Stimulated activated CD4-positive, alpha-beta T cell treated with anti-CD3 and anti-CD28 coated beads, TNF-alpha, amount 100 ng/mL, for 4 hours (primary cell): ENCODE measurements at places on chromosomes 1 and 21.

- no peak for DNase-seq
Measured at GRCh38 chr1:71464016-71464415, 383.2 kb upstream of the ZRANB2 start.

DNA sequence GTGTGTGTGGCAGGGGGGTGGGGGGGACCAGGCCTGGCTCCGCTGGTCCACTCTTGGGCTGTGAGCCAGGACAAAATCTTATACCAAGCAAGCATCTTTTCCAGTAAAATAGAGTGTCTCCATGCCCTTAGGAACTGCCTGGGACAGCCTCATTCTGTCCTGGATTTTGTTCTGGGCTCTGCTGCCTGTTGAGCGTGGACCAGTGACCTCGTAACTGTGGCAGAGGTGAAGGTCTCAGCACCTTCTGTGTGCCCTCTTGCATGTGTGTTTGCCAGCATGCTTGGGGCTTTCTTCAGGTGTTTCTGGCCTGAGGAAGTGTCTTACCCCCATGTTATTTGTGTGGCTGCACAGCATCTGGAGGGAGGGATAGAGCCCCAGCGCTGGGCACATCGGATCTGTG lies 45.7 kb downstream of the GALNT2 start:
- no peak for DNase-seq

- no peak for DNase-seq
Measured at GRCh38 chr1:183566026-183566425, 24.2 kb downstream of the NCF2 start.

DNA sequence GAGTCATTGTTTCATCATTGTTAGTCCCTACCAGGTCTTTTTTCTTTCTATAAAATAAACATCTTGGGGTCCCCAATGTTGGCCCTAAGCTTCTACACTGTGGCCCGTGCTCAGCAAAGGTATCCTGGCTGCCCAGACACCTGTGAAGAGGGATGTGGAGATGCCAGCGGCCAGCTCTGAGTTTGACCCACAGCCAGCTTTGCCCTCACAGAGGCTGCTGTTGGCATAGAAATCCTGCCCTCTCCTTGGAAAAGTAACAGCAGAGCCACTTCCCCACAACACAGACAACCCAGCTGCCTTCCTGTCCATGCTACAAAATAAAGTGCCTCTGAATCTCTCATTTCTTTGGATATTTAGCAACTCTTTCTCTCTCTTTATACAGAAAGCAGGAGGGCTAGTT lies 6.0 kb downstream of the TRIM62 start:
- no peak for DNase-seq

GRCh38 chr1:5686195-5686594 lies 306.0 kb downstream of the NPHP4 start:
- no peak for DNase-seq
